ENCODE measurements at places on chromosomes 3 and 15. TPM values are rescaled to one million over a fixed set of nuclear protein-coding genes. Genes with fewer than 3 reads are reported as not detected.

Gene LDHAL6B
- not detected for total RNA-seq

Gene LRRC3B
- not detected for total RNA-seq

Gene SYNPR
- not detected for total RNA-seq

Gene COLQ
- total RNA-seq: 0.13 TPM

Gene IQCB1
- 16.6 TPM for total RNA-seq

Gene EXD1
- total RNA-seq: not detected

Gene GRM2
- total RNA-seq: not detected

Gene KCNMB2
- 3.6 TPM for total RNA-seq

Gene GHSR
- not detected for total RNA-seq

Gene CPA3
- total RNA-seq: not detected

Gene IDH2
- 79.1 TPM for total RNA-seq

Gene ZNF80
- total RNA-seq: not detected

Gene NRG4
- not detected for total RNA-seq

Gene A4GNT
- not detected for total RNA-seq

Gene FGD5
- 1.4 TPM for total RNA-seq

Gene CPLX3
- not detected for total RNA-seq

Gene CLDND1
- total RNA-seq: 124 TPM

Gene GOLGA8S
- not detected for total RNA-seq

Gene MEIS2
- 13.1 TPM for total RNA-seq

Gene PTH1R
- 2.1 TPM for total RNA-seq

Gene P2RY1
- 0.41 TPM for total RNA-seq

Gene POLQ
- 2.0 TPM for total RNA-seq

Gene TLNRD1
- total RNA-seq: 39.8 TPM

Gene SLC30A4
- 4.2 TPM for total RNA-seq

Gene OTOL1
- total RNA-seq: not detected

Gene ANKDD1A
- 2.4 TPM for total RNA-seq

Gene ONECUT1
- total RNA-seq: not detected

Gene GOLGA8H
- total RNA-seq: 0.34 TPM

Gene PSTPIP1
- 0.89 TPM for total RNA-seq

Gene RTP1
- not detected for total RNA-seq

Gene ABI3BP
- 0.84 TPM for total RNA-seq

Gene ADAMTS17
- 2.3 TPM for total RNA-seq

Gene MAP1A
- total RNA-seq: 2.5 TPM

Gene CTDSPL
- 28.0 TPM for total RNA-seq

Gene PLSCR4
- 1.7 TPM for total RNA-seq

Gene PPP2R3A
- total RNA-seq: 14.3 TPM

Gene XIRP1
- 0.08 TPM for total RNA-seq

Gene KLHL6
- total RNA-seq: not detected

Gene HIGD2B
- total RNA-seq: not detected

Gene NR1I2
- 0.14 TPM for total RNA-seq

Gene C3orf85
- not detected for total RNA-seq

Gene TLR9
- total RNA-seq: not detected

Gene SEMA3B
- 17.9 TPM for total RNA-seq

Gene TIMP4
- 1.1 TPM for total RNA-seq

Gene CPOX
- 26.5 TPM for total RNA-seq

Gene CBLB
- 15.1 TPM for total RNA-seq

Gene MYZAP
- 0.27 TPM for total RNA-seq

Gene SNTN
- total RNA-seq: not detected

Gene BHLHE40
- 174 TPM for total RNA-seq

Gene CD276
- 153 TPM for total RNA-seq

Gene GOLGA6L10
- 0.84 TPM for total RNA-seq

Gene ILDR1
- total RNA-seq: 3.7 TPM

Gene KLHDC8B
- 6.4 TPM for total RNA-seq

Gene ARRDC4
- total RNA-seq: 4.2 TPM

All from kidney epithelial cell (primary cell).